ENCODE measurements at places on chromosomes 13 and 19.

- no peak for DNase-seq
Observed at GRCh38 chr13:70817576-70817975, 709.3 kb upstream of the KLHL1 start.

DNA sequence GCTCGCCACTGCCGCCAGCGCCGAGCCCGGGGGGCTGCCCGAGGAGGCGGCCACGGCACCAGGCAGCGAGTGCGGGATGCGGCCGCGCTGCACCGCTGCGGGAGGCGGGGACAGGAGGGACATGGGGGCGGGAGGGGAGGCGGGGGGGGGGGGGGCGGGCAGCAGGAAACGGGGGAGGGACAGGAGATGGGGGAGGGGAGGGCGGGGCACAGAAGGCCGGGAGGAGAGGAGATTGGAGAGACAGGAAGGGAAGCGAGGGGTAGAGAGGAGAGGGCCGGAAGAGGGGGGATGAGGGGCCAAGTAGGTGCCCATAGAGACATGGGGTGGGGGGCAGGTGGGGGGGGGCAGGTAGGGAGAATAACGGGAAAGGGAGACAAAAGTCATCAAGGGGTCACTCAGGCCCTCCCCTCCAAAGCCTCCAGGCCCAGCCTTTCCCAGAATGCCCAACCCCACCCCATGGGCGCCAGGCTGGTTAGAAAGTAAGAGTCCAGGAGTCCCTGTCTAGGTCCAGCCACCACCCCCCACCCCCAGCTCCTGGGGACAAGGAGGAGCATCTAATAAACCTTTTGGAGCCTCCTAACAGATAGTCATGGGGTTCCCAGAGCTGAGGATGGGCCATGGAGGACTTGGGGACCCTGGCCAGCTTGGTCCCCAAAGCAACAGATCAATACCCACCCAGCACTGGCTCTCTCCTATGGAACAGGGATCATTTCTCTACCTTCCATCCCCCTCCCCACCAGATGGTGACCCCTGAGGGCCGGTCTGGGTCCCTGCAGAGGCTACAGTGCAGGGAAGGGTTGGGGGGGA is 9.5 kb downstream of the NR2F6 start:
- peak; percentile 66 for DNase-seq

- DNase-seq = no peak
Observed at GRCh38 chr13:39881887-39882286, 226.4 kb downstream of the COG6 start.

DNA sequence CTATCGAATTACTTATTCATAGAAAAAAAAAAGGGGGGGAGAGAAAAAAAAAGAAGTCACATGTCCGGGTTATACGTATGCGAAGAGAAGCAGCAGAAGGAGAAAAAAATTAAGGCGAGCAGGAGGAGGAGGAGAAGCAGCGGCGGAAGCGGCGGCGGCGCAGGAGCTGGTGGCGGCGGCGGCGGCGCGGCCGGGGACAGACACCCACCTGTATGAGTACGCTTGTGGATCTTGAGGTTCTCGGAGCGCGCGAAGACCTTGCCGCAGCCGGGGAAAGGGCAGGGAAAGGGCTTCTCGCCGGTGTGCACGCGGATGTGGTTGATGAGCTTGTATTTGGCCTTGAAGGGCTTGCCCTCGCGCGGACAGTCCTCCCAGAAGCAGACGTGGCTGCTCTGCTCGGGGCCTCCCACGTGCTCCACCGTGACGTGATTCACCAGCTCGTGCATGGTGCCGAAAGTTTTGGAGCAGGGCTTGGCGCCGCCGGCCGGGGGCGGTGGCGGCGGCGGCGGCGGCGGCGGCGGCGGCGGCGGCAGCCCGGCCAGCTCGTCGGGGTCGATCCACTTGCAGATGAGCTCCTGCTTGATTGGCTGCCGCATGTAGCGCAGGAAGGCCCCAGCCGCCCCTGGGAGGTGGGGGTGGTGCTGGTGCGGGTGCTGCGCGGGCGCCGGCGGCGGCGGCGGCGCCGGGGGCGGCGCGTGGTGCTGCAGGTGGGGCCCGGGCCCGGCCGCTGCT is 1.5 kb downstream of the ZIC5 start:
- DNase-seq = peak; percentile 22

DNA sequence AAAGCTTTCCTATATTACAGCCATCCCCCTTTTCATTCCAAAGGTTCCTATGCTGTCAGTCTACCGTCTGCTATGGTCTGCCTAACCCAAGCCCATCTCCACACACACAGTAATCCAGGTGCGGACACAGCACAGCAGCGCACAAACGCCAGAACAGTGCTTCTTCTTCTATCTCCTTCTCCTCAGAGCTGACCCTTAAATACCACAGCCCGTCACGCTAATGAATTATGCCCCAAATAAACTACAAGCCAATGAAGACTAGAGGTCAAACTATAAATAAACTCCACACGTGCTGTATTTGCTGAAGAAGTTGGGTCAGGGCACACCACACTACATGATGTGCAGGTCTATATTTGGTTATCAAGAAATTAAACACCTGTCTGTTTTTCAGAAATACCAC is 71.8 kb downstream of the TBC1D4 start:
- DNase-seq = no peak

DNA sequence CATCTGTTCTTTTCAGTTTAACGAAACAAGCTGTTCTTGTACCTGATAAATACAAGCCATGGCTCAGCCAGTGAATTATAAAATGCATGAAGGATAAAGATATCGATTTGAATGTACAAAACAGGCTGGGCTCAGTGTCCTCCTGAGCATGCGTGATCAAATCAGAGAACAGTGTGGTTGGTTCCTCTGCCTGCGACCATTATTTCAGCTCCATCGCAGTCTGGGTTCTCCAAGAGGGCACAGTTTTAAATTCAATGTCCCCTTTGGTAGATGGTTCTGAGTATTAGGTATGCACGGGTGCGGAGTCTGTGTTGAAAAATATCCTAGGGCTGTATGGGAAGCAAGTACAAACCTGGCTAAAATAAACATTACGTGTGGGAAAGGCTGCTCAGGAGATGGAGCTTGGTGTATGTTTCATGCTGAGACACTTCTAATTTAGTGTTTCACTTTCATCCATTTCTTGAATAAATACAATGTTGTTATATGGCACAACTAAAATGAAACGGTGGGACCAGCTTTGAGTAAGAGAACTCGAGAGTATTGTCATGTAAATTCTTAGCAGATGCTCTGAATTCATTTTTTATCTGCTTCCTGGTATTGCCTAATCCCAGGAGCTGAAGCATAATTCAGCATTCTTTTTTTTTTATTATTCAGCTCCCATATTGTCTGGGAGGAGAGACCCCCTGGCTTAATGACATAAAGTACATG is 458.7 kb downstream of the MYO16 start:
- DNase-seq = no peak

DNA sequence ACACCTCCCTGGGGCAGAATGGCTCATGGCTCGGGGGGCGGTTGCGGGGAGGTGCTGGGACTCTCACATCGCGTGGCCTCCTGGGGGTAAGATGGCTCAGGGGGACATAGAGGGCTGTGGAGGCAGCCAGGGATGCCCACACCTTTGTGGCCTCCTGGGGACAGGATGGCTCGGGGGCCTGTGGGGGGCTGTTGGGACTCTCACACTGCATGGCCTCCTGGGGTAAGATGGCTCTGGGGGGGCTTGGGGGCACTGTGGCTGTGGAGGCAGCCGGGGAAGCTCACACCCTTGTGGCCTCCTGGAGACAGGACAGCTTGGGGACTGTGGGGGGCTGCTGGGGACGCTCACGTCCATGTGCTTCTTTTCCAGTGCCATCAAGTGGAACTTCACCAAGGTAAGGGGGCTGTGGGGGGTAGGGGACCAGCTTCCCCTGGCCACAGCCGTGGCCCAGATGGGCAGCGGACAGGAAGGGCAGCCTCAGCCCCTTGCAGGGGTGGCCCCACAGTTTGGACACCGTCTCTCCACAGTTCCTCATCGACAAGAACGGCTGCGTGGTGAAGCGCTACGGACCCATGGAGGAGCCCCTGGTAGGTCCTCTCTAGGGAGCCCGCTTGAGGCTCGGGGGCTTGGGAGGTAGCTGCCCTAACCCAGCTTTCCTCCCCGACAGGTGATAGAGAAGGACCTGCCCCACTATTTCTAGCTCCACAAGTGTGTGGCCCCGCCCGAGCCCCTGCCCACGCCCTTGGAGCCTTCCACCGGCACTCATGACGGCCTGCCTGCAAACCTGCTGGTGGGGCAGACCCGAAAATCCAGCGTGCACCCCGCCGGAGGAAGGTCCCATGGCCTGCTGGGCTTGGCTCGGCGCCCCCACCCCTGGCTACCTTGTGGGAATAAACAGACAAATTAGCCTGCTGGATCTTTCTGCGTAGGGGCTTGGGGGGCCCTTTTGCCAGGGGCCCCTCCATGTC is 2.4 kb downstream of the GPX4 start:
- DNase-seq = no peak
